Activated CD4-positive, alpha-beta T cell treated with anti-CD3 and anti-CD28 coated beads, Interleukin-2, amount 50 U/mL, for 48 hours (primary cell): ENCODE measurements at places on chromosomes 3 and 15.

DNA sequence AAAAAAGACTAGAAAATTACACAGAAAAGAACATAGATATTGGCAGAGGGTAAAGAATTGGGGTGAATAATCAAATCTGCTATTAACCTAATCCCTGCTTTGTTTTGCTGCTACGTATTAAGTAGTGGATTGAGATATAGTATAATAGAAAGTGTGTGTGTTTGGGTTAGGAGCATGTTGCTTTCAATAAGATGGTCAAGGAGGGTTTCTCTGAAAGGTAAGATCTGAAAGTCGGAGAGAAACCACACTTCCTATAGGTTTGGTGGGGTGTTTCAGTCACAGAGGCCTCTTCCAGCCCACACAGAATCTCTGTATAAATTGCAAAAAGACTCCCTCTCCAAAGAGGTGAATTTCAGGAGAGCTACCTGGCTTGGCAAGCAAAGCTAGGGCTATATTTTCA, 345.7 kb upstream of the SATB1 start:
- no peak for DNase-seq

DNA sequence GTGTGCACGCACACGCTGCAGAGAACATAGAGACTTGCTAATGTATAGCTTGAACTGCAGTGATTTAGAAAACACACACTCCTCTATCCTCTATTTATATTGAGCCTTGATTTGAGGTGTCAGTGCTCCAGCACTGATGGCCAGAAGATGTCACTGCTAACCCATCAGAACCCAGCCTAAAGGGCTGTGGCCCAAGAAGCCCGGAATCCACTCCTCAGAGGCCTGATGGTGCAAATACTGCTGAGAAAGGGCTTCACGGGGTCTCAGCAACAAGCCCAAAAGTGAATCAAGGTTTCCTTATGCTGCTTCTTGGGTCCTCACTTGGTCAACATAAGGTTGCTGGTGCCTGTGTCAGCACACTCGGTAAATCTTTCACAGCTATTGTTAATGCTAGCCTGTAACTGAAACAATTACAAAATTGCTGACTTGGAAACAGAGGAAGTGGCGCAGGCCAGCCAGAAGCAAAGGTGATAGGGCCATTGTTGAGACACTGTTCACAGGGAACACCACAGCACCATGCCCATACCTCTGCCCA, 60.3 kb downstream of the HEG1 start:
- DNase-seq, result peak; percentile 45

DNA sequence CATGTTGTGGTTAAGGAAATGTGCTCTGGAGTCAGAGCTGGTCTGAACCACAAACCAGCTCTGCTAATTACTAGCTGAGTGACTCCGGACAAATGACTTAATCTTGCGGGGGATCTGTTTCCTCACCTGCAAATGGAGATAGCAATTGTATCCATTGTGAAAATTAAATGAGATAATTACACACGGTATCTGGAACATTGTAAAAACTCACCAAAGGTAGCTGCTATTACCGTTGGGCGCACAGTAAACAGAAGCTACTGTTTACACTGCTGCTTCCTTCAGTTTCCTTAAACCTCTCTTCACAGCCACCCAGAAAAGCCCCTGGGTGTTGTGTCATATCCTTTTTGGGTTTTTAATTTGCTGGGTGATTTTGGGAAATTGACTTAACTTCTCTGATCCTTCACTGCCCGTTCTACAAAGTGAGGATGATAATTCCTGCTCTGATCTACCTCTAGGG, 107.8 kb downstream of the MEGF11 start:
- no peak for DNase-seq

DNA sequence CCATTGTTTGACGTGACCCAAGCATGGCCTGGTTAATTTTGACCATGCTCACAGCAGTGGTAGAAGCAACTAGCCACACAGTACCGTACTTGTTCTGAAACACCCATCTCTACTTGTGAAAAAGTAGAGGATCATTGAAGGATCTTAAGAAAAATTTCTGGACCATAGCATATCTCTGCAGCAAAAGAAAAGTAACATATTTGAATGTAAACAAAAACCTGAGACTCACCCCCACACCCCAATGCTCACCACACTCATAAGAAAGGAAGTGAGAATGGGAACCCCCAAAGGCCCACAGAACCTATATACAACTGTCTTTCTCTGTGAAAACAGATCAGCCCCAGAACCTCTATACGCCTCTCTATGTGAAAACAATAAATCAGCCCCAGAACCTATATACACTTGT, 33.8 kb upstream of the TFRC start:
- no peak for DNase-seq

GRCh38 chr3:7075117-7075516, 214.2 kb downstream of the GRM7 start:
- no peak for DNase-seq

DNA sequence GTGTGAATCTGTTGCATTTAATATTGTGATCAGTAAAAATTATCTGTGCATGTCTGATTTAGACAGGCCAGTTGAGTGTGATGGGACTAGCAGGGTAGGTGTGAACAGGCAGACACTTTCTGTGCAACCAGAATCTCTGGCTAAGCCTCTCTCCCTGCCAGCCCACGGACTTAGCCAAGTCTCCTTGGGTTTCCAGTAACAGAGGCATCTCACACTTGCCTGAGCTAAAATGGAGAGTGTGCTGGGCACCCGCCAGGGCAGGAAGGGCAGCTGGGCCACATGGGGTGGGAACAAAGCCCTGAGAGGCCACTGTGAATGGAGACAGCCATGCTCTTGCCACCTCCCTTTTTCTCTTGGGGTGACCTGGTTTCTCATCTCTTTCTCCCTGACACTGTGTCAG, 12.5 kb upstream of the RPS27L start:
- DNase-seq, result no peak

DNA sequence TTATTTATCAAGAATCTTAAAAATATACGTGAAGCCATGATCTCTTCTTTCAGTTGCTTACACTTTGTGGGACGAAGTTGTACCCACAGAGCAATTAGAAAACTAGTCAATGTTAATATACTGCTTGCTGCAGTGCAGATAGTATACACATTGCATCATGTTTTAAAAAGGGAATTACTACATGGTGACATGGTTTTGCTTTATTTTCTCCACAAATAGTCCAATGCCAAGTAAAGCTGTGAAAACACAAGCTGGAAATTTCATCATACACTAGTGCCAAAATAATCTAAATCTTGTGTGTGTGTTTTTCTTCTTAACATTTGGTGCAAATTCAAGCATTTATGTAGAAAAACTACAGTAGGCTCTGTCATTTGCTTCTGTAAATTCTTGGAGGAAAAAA, 233.0 kb downstream of the EPHA3 start:
- DNase-seq, result no peak

- DNase-seq, result no peak
Measured at GRCh38 chr3:169591159-169591951, 72.2 kb downstream of the MECOM start.

DNA sequence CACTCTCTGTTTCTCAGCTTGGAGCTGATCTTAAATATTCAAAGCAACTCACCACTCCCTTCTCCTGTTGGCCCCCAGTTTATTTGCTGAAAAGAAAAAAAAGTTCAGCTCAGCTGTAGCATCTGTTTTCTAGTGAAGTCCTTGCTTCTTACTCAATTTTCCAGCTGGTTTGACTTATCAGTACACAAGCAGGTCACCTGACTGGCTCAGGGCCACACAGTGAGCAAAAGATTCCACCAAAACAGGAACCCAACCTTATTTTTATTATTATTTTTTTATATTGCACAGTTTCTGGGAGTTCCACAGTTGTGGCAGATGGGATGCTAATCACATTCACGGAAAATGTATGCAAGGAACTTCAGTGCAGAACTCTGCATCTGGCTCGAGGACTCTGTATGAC, 390.7 kb upstream of the RGMA start:
- DNase-seq, result no peak

DNA sequence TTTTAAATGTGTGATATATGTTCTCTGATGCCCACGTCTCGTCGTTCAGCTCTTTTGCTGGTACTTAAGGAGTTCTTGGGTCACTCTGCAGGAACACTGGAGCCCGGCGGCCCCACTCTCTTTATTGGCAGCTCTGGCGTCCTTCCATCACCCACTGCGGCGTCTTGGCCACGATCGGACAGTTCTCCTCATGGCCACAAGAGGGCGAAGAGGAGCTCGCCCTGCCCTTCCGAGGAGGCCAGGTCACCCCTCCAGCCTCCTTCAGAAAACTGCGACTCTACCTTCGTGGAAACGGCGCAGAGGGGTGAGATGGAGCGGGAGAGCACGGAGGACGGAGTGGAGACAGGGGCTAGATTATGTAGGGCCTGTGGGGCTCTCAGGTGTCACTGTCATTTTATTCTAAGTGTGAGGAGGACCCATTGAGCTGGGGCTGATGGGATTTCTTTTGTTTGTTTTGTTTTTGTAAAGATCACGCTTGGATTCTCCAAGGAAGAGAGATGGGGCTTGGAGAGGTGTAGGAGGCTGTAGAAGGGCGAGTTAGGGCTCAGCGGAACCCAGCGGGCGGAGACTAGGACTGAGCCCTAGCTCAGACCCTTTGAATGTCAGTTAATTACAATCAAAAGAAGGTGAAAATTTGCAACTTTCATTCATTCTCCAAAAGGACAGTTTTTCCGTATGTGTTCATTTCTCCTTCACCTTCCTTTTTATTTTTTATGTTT, 28.0 kb upstream of the GABRA5 start:
- DNase-seq, result peak; percentile 18

DNA sequence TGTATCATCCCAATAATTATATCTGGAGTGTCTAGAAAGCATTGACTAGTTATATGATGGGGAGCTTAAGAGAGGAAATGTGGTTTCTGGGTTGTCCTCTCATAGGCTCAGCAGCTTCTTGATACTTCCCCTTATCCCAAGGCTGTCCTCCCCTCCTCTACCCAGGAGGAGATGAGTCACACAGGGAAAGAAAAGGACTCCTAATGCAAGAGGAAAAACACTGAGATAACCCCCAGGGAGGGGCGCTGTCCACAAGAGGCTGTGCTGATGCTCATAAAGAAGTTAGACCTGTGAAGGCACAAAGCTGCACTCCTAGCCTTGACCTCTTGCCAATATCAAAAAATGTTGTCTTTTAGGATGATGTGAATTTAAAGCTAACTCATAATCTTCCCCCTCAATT, 28.8 kb upstream of the GYG1 start:
- no peak for DNase-seq

DNA sequence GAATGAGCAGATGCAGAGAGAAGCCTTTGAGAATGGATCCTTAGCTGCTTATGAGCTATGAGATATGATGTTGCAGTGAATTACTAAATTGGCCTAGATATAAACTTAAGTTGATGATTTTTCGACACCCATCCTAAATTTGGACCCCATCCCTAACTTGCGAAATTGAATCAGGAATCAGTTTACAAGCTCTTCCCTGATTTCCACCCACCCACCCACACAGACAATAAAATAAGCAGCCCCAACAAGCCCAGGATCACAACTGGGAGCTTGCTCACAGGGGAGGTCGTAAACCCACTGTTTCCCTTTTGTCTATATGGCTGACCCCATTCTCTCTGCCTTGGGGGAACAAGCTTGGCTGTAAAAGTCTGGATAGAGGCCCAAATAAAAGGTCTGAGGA, 57.3 kb downstream of the GREM1 start:
- no peak for DNase-seq

- DNase-seq, result no peak
Measured at GRCh38 chr3:196896229-196896628, 28.5 kb downstream of the SENP5 start.

GRCh38 chr3:42612217-42612616, 11.7 kb downstream of the NKTR start:
- DNase-seq, result no peak

DNA sequence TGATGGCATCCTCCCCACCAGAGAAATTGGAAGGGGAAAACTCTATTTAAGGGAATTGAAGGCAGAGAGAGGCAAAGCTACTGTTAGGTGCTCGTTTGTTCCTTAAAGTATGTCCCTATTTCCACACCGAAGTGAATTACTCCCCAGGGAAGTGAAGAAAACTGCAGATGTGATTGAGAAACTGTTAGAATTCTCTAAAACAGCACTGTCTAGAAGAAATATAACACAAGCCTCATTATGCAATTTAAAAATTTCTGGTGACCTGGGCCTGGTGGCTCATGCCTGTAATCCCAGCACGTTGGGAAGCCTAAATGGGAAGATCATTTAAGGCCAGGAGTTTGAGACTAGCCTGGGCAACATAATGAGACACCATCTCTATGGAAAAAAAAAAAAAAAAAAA, 305.0 kb downstream of the SHQ1 start:
- no peak for DNase-seq

- no peak for DNase-seq
Measured at GRCh38 chr3:129633751-129634481, 27.4 kb upstream of the PLXND1 start.

GRCh38 chr3:38988955-38989354, 62.8 kb downstream of the SCN11A start:
- no peak for DNase-seq

- no peak for DNase-seq
Measured at GRCh38 chr3:154122912-154123559, 1.8 kb downstream of the ARHGEF26 start.

GRCh38 chr15:99073008-99073717, 31.7 kb upstream of the SYNM start:
- DNase-seq, result no peak

- DNase-seq, result no peak
Measured at GRCh38 chr3:13197281-13197680, 124.1 kb upstream of the IQSEC1 start.

GRCh38 chr3:31544634-31545033, 11.9 kb downstream of the STT3B start:
- DNase-seq, result no peak

DNA sequence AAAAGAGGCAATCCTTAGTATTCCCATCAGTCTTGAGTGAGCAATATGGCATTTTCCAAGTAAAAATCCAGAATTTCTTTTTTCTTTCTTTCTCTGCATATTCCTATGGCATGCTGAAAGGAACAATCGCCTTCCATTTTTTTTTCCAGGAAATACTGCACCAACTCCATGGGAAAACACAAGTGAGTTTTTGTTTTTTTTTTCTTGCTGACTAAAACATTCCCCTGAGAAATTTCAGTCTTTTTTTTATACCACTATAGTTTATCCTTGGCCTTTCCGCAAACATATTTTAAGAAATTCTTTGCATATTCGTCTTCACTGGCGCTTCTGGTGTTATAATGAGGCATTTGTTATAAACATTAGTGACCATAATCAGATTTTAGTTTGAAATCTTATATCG, 429.6 kb upstream of the MDFIC2 start:
- DNase-seq, result no peak
